ENCODE measurements at places on chromosomes 4 and X.

- no peak for DNase-seq
These were observed 32.3 kb upstream of the ADAD1 start for GRCh38 chr4:122346503-122346902.

DNA sequence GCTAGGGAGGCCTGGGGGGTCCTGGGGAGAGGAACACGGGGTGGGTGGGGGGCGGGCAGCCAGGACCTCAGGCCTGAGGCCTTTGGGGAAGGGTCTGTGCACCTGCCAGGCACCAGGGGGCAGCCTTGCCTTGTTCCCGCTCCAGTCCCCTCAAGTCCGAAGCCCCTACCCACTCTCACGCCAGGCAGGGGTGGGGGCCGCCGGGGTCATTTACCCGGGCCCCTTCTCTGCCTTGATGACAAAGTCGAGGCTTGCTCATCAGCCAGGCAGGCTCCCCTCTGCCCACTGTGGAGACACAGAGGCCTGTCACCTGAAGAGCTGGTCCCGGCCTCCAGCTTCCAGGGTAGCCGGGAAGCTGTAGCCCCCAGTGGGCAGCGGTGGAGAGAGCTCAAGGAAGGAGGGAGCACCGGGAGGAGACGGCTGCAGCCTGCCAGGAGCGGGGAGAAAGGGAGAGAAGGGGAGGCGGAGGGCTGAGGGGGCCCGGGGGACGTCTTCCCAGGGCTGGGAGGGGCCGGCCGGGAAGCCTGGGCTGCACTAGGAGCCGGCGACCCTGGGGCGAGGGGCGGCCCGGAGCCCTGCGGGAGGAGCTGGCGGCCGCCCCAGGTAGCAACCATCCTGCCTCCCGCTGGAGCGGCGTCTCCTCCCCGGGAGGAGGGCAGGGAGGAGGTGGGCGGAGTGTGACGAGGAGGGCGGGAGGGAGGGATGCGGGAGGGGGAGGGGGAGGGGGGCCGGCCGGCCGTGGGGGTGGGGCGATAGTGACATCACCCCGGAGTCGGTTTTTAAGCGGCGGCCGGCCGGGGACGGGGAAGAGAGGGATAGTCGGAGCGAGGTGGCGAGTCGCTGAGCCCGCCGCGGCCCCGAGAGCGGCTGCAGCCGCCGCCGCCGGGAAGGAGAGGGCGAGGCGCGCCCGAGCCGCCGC lies at the start of gene SLC6A8:
Gene SLC6A8 (plus strand): TSS at position 806 of the 919 bp plus-strand sequence. CDS start 649 bp downstream, outside the sequence.
- DNase-seq = peak; percentile 25

- peak; percentile 7 for DNase-seq
These were observed 231.8 kb upstream of the AGA start for GRCh38 chr4:177673985-177674489.

GRCh38 chrX:30283456-30284200 lies 25.6 kb downstream of the NR0B1 start:
- peak; percentile 59 for DNase-seq

- no peak for DNase-seq
These were observed 633.6 kb downstream of the SPRY1 start for GRCh38 chr4:124030147-124030546.

DNA sequence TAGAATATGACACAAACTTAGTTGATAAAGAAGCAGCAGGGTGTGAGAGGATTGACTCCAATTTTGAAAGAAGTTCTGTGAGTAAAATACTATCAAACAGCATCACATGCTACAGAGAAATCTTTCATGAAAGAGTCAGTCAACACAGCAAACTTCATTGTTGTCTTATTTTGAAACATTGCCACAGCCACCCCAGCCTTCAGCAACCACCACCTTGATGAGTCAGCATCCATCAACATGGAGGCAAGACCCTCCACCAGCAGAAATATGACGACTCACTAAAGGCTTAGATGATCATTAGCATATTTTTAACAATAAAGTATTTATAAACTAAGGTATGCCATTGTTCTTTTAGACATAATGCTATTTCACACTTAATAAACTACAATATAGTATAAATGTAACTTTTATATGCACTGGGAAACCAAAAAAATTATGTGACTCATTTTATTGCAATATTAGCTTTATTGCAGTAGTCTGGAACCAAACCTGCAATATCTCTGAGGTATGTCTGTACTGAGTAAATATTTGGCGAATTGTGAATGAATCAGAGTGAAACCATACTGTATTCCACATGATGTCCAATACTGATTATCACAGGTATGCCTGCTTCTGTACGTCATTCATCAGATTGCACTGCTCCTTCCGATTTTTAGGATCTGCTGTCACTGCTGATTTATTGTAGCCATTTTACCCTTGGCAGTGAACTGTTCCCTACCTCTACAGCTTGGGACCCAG lies 11.6 kb downstream of the FRMPD4 start:
- no peak for DNase-seq
